Adipocyte (in vitro differentiated cells): ENCODE measurements at places on chromosomes 13 and 19.

DNA sequence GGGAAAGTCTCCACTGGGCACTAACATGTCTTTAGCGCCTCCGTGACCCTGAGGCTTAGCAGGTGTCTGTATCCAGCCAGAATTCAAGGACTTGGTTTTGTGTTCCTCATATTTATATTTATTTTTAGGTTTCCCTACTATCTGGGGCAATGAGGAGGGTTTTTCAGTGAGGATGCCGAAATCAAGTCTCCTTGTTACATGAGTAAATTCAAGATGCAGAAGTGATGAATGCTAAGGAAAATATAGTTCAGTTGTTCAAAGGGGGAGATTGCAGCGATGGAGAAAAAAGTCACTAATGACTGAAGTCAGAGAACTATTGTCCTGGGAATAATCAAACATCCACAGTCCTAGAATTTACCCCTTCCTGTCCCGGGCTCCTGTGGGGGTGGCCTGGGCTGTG, 791 bp upstream of the ADGRE2 start:
- no peak for DNase-seq

- DNase-seq = no peak
These were observed 1792.7 kb upstream of the MIR17HG start for GRCh38 chr13:89554801-89555200.

DNA sequence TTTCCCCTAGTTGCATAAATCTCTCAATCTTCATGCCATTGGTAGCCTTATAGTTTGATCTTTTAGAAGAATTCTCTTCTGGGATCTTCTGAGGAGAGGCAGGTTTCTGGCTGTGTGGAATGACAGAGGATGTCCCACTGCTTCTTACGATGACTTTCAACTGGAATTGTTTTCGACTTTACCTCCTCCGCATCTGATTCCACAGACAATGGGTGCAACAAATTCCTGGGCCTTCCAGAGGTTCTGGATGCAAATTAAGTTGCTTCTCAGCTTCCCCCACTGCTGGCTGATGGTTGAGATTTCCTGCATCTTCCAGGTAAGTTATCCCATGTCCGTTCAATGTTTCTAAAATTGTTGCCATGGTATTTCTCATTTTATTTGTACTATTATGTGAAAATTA, 142.3 kb upstream of the TSC22D1 start:
- no peak for DNase-seq

DNA sequence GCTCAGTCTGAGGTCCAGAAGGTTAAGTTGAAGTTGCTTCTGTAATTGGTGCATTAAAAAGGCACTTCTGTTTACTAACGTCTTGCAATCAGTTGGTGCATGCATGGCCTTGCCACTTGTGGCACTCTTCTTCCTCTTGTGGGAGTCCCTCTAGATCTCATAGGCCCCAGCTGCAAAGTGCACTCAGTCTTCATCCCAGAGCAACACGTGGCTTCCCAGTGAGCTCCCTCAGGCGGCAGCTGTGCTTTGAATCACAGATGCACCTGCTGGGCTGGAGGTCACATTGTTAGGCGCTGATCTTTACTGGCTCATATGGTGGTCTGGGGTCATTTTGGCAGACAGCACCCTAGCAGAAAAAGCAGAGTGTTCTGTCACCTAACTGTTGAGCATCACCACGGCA, 215.7 kb downstream of the ZNF536 start:
- no peak for DNase-seq

GRCh38 chr13:96810104-96810503, 184.2 kb downstream of the OXGR1 start:
- no peak for DNase-seq

DNA sequence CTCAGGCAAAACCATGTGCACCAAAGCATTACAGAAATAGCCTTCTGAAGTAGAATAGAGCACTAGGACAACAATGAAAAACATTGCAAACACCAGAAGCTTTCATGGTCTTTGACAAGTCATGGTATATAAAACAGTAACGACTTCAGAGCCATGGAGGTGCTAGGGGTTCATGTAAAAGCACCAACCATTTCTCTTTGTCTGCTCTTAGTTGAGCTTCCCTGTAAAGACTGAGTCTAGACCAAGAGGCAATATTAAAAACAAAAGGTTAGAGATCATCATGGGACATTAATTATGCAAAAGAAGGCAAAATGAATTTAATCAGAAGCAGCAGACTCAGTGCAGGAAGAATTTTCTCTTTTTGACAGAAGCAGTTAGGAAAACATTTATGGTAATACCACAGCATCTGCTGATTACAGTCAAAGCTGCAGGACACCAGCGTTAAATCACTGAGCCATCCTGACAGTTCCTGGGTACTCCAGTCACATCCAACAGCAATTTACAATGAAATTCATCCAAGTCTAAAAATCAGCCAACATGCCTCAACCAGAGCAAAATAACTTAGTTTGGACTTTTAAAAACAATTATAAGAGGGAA, 476.8 kb downstream of the DIAPH3 start:
- no peak for DNase-seq

GRCh38 chr19:3834349-3835054, 34.3 kb downstream of the ZFR2 start:
- no peak for DNase-seq

DNA sequence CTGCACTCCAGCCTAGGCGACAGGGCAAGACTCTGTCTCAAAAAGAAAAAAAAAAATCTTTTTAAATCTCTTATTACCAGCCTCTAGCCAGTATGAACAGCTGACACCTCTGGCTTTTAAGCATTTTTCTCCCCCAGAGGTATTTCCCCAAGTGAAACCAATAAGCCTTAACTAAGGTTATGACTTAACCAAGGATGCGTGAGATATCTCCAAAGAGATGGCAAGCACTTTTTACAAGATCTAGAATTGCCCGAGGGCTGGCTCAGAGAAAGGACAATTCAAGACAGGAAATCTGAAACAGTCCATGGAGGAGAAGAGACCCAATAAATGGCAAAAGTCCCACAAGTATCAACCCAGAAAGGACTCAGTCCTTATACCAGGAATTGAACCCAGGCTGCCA, 362.1 kb downstream of the FOXO1 start:
- no peak for DNase-seq

DNA sequence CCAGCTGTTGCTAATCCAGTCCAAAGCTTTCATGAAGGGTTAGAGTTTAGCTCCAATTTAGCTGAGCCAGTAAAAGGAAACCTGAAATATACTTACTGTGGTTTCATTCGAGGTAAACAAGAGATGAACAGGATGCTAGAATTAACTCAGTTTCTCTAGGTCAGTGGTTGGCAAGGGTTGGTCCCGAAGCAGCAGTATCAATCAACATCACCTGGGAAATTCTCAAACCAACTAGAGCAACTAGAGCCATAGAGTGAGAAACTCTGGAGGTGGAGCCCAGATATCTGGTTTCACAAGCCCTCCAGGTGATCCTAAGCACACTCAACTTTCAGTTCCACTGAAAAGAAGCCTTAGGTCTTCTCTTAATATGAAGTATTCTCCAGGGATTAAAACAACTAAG, 376.7 kb downstream of the OXGR1 start:
- no peak for DNase-seq

- no peak for DNase-seq
These were observed 46.0 kb downstream of the USP12 start for GRCh38 chr13:27125357-27126282.

DNA sequence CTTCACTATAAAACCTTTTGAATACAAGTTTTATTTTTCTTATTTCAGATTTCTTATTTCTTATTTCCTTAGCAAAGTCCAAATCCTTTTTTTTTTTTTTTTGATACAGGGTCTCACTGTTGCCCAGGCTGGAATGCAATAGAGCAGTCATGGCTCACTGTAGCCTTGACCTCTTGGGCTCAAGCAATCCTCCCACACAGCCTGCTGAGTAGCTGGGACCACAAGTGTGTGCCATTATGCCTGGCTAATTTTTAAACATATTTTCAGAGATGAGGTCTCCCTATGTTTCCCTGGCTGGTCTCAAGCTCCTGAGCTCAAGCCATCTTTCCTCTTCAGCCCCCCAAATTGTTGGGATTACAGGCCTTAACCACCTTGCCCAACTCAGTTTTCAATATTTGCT, 334.3 kb downstream of the DLEU7 start:
- no peak for DNase-seq

GRCh38 chr19:29285878-29286277, 72.9 kb upstream of the UQCRFS1 start:
- DNase-seq = no peak

DNA sequence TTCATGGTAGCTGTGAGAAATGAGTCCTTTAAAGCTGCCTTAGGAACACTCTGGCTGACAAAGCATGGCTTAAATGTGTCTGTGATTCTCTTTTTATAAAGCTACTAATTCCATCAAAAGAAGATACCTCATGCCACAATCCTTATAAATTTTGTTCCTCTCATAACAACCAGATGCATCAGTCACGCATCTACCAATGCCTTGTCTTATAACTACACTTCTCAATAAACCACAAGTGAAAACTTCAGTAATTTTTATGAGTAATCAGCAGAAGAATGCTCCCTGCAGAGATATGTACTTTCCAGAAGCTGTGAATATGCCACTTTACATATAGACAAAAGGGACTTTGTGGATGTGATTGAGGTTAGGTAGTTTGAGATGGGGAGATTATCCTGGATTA, 147.8 kb downstream of the SUCLA2 start:
- no peak for DNase-seq

- DNase-seq = no peak
These were observed 14.1 kb downstream of the MIER2 start for GRCh38 chr19:330503-330902.

- DNase-seq = no peak
These were observed 198.5 kb downstream of the KATNAL1 start for GRCh38 chr13:30108913-30109237.

DNA sequence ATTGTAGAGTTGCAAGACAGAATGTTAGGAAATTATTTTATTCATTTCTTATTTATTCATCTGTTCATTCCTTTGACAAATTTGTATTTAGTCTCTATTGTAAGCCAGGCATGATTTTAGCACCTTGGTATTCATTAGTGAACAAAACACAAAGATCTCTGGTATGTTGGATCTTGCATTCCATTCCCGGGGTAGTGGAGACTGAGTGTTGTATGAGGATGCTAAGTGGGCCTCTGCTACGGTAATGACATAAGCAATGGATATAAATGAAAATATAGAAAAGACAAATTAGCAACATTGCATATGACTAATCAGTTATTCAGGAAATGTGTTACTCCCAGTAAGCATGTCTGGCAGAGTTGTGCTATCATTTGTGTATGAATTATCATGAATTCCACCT, 449.3 kb downstream of the PCDH17 start:
- no peak for DNase-seq

DNA sequence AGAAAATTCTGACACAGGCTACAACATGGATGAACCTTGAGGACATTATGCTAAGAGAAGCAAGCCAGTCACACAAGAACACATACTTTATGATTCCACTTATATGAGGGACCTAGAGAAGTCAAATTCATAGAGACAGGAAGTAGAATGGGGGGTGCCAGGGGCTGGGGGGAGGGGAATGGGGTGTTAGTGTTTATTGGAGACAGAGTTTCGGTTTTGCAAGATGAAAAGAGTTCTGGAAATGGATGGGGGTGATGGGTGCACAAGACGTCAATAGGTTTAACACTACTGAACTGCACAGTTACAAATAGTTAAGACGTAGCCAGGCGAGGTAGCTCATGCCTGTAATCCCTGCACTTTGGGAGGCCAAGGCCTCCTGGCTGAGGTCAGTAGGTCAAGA, 3.5 kb upstream of the ZNF787 start:
- DNase-seq = no peak

DNA sequence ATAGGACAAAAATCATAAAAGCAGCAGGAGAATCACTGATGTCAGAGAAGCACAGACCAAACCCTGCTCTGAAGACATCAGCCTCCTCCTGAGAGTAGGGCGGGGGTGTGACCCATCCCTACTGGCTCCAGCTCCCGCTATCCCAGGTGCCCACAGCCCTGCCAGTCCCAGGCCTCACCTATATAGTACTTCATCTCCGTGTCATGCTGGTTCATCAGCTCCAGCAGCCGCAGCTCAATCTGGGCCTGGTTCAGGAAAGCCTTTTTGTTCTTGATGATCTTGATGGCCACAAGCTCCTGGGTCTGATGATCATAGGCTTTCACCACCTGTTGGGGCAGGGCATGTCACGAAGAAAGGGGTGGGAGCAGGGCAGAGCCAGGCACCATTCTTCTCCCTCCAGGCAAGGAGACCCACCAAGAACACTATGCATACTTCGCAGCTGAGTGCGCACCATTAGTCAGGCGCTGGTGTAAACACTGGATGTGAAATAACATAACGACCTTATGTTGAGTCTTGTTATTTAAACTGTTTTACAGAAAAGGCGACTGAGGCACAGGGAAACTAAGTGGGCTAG, 4.2 kb downstream of the DYRK1B start:
- no peak for DNase-seq

GRCh38 chr13:51579676-51580075, 4.6 kb upstream of the WDFY2 start:
- no peak for DNase-seq

DNA sequence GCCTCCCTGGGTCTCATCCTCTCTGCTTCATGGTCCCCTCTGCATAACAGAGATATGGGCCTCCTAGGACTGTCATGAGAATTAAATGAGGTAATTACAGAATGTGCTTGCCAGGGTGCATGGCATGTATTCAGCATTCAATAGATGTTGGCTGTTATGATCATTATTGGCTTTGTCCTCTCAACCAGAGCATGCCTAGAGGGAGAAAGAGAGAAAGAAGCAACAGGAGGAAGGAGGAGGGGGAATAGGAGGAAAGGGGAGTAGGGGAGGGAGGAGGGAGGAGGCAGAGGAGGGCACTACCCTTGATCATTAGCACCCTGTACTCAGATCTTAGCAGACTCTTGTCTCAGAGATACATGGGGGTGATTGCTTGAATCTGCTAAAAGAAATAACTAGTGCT, 41.0 kb upstream of the SIAH3 start:
- DNase-seq = no peak

- DNase-seq = peak; percentile 16
These were observed 5.7 kb upstream of the MRPS31 start for GRCh38 chr13:40776681-40777165.

DNA sequence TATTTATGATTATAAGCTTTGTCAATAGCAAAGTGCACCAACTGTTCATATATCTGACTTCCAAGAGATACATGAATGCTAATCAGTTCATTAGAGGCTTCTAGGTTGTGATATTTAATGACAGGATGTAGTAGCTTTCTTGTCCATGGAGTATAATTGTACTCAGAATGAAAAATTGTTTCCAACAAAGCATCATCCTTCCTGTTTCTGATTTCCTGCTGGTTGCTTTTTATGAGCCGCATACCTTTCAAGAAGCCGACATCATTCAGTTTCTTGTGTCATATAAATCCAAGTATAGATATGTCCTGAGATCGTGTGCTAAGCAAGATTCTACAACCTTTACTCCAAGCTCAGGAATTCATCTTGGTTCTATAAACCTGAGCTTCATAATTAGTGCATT, 326.6 kb downstream of the DIAPH3 start:
- DNase-seq = no peak

DNA sequence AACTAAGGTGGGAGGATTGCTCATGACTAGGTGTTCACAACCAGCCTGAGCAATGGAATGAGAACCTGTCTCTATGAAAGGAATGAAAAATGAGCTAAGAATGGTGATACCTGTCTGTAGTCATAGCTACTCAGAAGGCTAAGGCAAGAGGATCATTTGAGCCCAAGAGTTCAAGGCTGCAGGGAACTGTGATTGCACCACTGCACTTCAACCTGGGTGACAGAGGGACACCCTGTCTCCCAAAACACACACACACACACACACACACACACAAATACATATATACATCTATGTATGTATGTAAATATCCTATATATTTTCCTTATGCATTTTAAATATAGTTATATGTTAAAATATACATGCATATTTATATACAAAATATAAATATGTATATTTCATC, 7.4 kb upstream of the ZNF433 start:
- no peak for DNase-seq
